Stimulated activated CD8-positive, alpha-beta memory T cell treated with anti-CD3 and anti-CD28 coated beads, Interleukin-2, amount 100 ng/mL, for 48 hours (primary cell): ENCODE measurements at places on chromosomes 4 and X.

GRCh38 chr4:125313497-125313896, 1.3 kb upstream of the FAT4 start:
- DNase-seq: no peak

DNA sequence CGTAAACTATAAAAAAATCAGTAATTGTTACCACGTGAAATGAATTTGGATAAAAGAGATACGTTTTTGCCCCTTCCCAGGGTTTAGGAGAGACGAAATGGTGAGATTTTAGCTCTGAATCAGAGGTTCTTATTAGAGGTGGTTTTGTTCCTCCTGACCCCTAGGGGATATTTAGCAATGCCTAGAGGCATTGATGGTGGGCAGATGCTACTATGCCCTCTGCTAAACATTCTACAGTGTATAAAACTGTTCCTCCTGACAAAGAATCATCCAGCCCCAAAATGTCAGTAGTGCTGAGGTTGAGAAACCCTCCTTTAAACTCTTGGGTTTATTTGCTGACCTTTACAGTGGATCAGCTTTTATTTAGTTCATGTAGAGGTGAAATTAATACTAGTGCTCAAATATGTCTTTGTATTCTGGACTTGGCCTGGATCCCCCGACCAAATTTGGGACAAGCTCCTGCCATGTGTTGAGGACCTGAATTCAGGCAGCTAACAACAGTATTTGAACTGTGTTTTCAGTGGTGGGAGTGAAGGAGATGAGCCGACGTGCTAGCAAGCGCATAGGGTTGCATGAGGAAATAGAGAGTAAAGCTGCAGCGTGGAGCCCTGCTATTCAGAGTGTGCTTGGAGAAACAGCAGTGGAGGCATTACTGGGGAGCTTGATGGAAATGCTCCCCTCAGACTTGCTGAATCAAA, 126.1 kb downstream of the PTTG2 start:
- DNase-seq: no peak

GRCh38 chr4:90001023-90001422, 106.4 kb downstream of the MMRN1 start:
- no peak for DNase-seq

- no peak for DNase-seq
These were observed 46.6 kb upstream of the FAM47C start for GRCh38 chrX:36961590-36961989.

- no peak for DNase-seq
These were observed 102.5 kb downstream of the ZNF518B start for GRCh38 chr4:10354746-10355145.

- no peak for DNase-seq
These were observed 26.2 kb upstream of the RHOH start for GRCh38 chr4:40170588-40170987.

- DNase-seq: no peak
These were observed 196.4 kb downstream of the GALNTL6 start for GRCh38 chr4:172009446-172010230.

- DNase-seq: no peak
These were observed 120.4 kb upstream of the EOLA2 start for GRCh38 chrX:150058728-150059127.

DNA sequence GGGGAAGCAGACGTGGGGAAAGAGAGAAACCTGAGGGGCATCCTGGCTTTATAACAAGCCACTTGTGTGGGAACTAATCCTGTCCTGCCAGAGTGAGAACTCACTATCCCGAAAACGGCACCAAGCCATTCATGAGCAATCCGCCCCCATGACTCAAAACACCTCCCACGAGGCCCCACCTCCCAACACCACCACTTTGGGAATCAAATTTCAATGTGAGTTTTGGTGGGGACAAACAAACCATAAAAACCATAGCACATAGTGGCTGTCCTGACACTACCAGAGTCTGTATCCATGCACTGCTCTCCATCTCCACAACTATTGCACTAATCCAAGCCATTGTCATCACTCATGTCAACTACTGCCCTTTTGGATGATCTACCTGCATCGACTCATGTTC, 28.5 kb upstream of the SEPTIN6 start:
- no peak for DNase-seq
